ENCODE measurements at places on chromosomes 6 and 20. TPM values are rescaled to one million over a fixed set of nuclear protein-coding genes. Genes with fewer than 3 reads are reported as not detected.

EEF1A2 gene
- total RNA-seq: 22.0 TPM

CYP24A1 gene
- total RNA-seq: not detected

FAM217A gene
- total RNA-seq: not detected

CLPSL1 gene
- total RNA-seq: not detected

CALHM5 gene
- 1.4 TPM for total RNA-seq

RAB32 gene
- 81.5 TPM for total RNA-seq

ZNF322 gene
- 15.7 TPM for total RNA-seq

BMP7 gene
- not detected for total RNA-seq

DNAH8 gene
- not detected for total RNA-seq

HLA-DPB1 gene
- total RNA-seq: 10.9 TPM

RIPPLY2 gene
- 0.51 TPM for total RNA-seq

KHDC1L gene
- total RNA-seq: not detected

FOXQ1 gene
- not detected for total RNA-seq

FOXA2 gene
- total RNA-seq: not detected

SOBP gene
- total RNA-seq: 2.5 TPM

BPIFB4 gene
- not detected for total RNA-seq

AGPAT4 gene
- total RNA-seq: 11.6 TPM

SIGLEC1 gene
- not detected for total RNA-seq

PPP1R3G gene
- 0.89 TPM for total RNA-seq

SPDEF gene
- total RNA-seq: not detected

GPR63 gene
- total RNA-seq: under 0.01 TPM

OR2H1 gene
- under 0.01 TPM for total RNA-seq

TULP1 gene
- not detected for total RNA-seq

TSHZ2 gene
- 0.77 TPM for total RNA-seq

ROMO1 gene
- 319 TPM for total RNA-seq

KHDC3L gene
- total RNA-seq: not detected

KCNQ5 gene
- total RNA-seq: not detected

TMEM14B gene
- 55.5 TPM for total RNA-seq

LAMA4 gene
- 497 TPM for total RNA-seq

EFCAB8 gene
- under 0.01 TPM for total RNA-seq

CALHM4 gene
- 0.13 TPM for total RNA-seq

SIRPG gene
- total RNA-seq: not detected

GNRH2 gene
- total RNA-seq: not detected

ZFP57 gene
- 0.51 TPM for total RNA-seq

FKBP1C gene
- total RNA-seq: 3.1 TPM

MAFB gene
- total RNA-seq: 8.0 TPM

PSMB9 gene
- 23.6 TPM for total RNA-seq

CHMP4B gene
- total RNA-seq: 27.6 TPM

MEI4 gene
- total RNA-seq: not detected

SAMD3 gene
- not detected for total RNA-seq

NNAT gene
- 0.13 TPM for total RNA-seq

CST4 gene
- total RNA-seq: not detected

MUC21 gene
- not detected for total RNA-seq

CCN2 gene
- 178 TPM for total RNA-seq

HLA-DOA gene
- not detected for total RNA-seq

HLA-DPA1 gene
- 6.3 TPM for total RNA-seq

OPRM1 gene
- not detected for total RNA-seq

HMGCLL1 gene
- total RNA-seq: not detected

PIM1 gene
- 0.64 TPM for total RNA-seq

CHRNA4 gene
- total RNA-seq: 0.13 TPM

All from dermis microvascular lymphatic vessel endothelial cell (primary cell).